MM.1S (cell line): ENCODE measurements at places on chromosomes 2 and 18.

- DNase-seq, result no peak
Observed at GRCh38 chr2:177721818-177722567, 329.4 kb downstream of the AGPS start.

DNA sequence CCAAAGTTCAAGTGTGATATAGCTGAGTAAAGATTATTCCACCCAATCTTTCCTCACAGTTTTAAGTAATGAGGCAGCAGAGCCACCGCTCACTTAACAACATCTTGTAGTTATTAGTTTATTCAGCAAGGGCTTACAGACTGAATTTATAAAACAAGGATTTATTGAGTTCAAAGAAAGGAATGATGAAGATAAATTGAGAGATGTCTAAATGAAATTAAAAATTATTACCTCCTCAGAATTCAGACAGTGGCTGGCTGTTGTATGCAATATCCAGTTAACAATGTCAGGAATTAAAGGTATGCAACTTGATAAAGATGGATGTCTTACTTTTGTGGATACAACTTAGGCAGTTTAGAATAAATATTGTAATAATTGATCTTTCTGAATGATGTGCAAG, 927.3 kb upstream of the CDH2 start:
- DNase-seq, result no peak

GRCh38 chr18:27794181-27794926, 382.6 kb downstream of the CDH2 start:
- DNase-seq, result no peak

GRCh38 chr18:8359481-8359880, 249.8 kb upstream of the RAB12 start:
- no peak for DNase-seq

DNA sequence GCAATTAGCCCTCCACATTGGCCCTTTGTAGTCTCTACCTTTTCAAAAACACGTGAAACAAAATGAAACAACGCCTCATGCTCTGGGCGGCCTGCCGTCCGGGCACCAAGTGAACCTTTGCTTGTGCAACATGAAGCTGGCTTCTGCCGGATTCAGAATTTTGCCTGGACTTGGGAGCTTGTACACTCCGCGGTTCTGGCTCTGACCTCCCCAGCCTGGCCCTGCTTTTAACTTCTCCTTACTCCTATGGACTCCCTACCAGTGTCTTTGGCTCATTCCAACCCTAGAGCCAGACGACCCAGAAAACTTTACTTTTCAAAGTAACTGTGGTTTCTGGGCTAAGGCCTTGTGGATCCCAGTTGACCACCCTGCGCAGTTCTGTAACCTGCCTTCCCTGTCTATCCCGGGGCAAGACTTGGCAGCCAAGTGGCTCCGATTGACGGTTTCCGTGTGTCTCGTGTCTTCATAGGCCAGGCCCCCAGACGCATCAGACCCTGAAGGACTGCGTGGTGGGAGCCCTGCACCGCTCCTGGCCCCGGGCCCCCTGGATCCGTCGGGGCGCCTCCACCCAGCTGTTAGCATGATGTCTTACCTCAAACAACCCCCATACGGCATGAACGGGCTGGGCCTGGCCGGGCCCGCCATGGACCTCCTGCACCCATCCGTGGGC, 1.9 kb downstream of the OTX1 start:
- DNase-seq, result no peak

DNA sequence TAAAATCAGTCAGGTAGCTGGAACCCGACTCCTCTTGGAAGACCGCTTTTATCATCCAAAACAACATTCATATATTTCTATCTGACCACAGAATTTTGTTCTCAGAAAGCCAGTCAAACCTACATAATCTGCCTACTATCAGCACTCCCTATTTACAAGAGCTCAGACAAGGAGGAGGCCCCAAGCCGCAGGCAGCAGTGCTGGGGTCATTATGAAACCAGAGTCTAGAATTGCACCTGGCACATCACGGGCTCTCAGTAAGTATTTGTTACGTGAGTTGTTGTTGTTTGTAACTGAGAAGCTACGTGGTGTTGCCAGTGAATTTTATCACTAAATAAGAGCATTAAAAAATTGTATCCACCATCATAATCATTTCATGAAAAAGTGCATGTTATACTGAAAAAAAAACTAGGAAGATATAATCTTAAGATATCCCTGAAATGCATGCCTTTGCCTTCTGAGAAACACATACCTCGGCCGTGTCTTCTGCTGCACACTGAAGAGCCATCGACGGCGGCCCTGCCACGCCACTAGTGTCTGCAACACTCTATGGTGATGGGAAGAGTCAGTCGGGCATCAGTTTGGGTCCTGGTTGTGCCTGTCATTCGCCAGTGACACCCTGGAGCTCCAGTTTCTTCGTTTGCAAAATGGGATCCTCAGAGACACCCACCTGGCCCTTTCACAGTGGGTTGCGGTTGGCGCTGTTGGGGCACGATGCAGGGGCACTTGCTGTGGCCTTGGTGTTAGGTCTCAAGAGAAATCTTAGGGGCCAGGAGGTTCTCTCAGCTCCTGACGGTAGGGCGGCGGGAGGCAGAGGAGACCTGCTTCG, 505.9 kb downstream of the EIPR1 start:
- DNase-seq, result peak; percentile 62

DNA sequence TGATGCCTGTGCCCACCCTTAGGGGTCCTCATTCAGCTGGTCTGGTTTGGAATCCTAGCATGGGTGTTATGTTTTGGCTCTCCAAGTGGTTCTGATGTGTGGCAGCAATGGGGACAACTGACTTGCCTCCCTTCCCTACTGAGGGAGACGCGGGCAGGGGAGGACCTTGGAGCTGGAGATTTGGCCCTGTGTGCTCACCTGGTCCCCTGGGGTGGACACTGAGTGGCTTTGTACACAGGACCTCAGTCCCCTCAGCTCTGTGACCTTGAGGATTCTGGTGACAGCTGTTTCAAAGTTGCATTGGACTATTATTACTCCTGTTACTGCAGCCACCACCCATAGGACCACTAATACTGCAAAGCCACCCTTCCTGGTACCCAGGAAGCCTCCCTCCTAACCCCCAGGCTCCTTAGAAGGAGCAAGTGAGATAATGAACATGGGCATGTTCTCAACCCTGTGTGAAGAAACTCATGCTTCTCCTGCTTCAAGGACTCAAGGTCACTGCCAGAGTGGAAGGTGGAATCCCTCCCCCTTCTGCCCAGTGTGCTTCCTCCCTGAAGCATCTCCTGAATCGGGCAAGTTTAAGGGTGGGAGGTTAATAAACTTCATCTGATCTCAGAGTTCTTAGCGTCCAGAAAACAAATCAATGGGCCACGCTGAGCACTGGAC, 26.5 kb downstream of the TMEM182 start:
- DNase-seq, result no peak

- no peak for DNase-seq
Observed at GRCh38 chr2:147310335-147311057, 534.3 kb upstream of the ACVR2A start.

DNA sequence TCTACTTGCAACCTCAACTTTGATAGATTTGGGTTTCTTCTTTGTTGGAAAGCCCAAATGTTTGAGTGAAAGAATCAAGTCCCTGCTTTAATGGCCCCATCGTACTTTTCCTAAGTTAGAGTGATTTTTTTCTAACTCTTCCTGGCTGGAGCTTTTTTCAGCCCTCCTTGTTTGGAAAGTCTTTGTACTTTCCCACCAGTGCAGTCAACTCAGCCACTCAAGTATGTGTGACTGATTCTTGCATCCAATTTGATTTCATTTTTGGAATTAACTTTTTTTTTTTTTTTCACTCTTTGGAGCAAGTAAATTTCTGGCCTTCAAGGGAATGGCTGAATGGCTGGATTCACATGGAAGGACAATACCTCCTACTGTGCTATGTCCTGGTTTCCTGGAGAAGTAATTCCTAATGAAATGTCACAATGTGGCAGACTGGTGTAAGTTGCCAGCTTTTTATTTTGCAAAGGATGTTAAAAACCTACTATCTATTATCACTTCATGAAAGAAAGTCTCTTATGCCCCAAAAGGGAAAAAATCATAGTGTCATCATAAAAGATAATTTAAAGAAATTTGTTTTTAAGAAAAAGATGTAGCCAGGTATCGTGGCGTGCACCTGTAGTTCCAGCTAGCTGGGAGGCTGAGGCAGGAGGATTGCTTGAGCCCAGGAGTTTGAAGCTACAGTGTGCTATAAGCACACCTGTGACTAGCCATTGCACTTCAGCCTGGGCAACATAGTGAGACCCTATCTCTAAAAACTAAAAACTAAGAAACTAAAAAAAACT, 76.0 kb upstream of the ZFP36L2 start:
- no peak for DNase-seq

- no peak for DNase-seq
Observed at GRCh38 chr2:38959938-38960608, 70.4 kb downstream of the ARHGEF33 start.

- DNase-seq, result no peak
Observed at GRCh38 chr2:44679584-44679983, 261.9 kb upstream of the SIX3 start.

DNA sequence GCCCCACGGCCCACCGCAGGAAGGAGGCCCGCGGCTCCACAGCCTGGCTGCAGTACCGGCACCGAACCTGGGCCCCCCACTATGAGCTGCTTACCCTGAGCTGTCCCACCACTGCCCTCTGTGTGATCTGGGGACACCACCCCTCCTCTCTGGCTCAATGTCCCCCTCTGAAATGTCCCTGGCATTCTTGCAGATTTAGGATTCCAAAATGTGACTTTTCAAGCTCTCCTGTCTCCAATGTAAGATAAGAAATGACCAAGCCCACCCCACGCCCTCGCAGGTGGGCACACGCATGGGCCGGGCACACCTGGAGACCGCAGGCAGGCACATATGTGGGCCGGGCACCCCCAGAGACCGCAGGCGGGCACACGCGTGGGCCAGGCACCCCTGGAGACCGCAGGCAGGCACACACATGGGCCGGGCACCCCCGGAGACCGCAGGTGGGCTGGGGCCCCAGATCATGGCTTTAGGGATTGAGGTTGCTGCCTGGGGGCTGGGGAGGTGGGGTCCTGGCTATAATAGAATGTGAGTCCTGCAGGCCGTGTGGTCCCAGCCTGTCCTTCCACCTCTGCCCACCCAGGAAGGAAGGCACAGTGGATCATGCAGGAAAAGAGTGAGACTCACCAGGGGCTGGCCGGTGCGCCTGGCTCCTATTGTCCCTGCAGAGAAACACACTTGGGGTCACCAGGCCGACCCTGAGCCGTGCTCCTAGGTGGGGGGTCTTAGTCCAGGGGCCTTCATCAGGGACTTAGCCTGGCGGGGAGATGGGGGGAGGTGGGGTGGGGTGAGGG, 7.2 kb downstream of the PDCD1 start:
- DNase-seq, result no peak

DNA sequence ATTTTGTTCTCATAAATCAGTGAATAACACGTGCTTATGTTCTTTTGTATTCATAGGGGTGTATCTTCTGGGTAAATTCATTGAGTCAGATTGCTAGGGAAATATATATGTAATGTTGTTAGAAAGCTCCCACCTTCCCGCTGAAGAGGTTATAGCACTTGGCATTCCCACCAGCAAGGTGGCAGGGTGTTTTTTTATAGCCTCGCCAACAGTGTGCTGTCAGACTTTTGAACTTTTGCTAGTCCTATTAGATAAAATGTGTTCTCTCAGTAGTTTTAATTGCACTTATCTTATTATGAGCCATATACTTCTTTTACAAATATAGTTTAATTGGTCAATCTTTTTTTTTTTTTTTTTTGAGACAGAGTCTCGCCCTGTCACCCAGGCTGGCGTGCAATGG, 31.0 kb downstream of the MRPS9 start:
- DNase-seq, result no peak

GRCh38 chr18:76875390-76876325, 53.3 kb downstream of the ZNF236 start:
- DNase-seq, result peak; percentile 44
